ENCODE measurements at places on chromosomes 3 and 15. TPM values are rescaled to one million over a fixed set of nuclear protein-coding genes. Genes with fewer than 3 reads are reported as not detected.

The NPAP1 gene
- total RNA-seq, result not detected

The GRM2 gene
- total RNA-seq, result 0.48 TPM

The DUOXA2 gene
- total RNA-seq, result not detected

The APOD gene
- 4.3 TPM for total RNA-seq

The DISP2 gene
- 0.19 TPM for total RNA-seq

DNA sequence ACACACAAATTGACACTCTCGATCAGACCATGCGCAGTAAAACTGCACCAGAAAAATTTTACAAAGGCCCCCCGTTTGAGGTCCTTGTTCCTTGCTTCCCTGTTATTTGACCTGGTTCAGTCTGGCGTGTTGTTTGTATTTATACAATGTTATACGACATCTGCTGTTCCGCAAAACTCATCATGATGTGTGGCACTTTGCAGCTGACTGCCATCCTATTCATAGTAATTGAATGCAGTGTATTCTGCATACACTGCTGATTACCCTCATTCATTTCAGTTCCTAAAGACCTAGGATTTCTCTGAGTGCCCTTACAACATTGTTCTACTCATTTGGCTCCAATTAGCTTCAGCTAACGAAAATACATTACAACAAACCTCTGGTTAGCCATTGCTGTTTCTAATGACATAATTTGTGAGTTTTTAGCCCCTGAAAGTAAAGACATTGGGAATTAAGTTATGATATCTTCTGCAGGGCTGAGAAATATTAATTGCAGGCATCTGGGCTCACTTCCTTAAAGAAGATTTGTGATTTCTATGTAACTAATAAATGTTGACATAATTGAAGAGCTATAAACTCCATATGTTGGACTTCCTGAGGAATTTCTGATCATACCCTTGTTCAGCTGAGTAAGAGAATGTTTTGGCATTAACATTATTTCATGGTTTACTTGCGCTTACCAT lies 75.7 kb downstream of the C3orf38 start:
- H3K27me3 ChIP-seq, result no peaks in the 10 kb centered on the region
- no peak for DNase-seq
- H3K36me3 ChIP-seq, result no peaks in the 10 kb centered on the region
- H3K27ac ChIP-seq, result no peak overlapping the region
- no peak overlapping the region for H3K4me3 ChIP-seq

DNA sequence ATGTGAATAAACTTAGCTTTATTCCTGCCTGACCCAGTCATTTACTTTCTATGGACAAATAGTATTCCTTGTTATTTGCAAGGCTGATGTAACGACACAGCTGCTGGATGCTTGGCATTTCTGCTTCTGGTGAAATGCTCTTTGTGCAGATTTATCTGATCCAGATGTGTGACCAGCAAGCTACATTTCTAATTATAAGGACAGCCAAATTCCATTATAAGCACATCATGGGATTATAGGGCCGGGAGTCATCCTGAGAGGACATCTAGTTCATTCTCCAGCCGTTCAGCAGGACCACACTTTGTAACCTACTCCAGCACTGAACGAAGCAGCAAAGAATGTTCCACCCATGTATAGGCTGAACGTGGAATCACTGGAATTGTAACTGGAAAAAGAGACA lies 42.9 kb downstream of the FNDC3B start:
- H3K27me3 ChIP-seq, result no peaks in the 10 kb centered on the region
- no peaks in the 10 kb centered on the region for H3K36me3 ChIP-seq
- H3K4me3 ChIP-seq, result no peak overlapping the region
- H3K27ac ChIP-seq, result no peak overlapping the region
- H3K4me1 ChIP-seq, result peaks cover 20% of the 10 kb centered on the region
- no peak for DNase-seq

- no peaks in the 10 kb centered on the region for H3K36me3 ChIP-seq
- H3K4me1 ChIP-seq, result no peaks in the 10 kb centered on the region
- no peak for DNase-seq
- no peak overlapping the region for H3K4me3 ChIP-seq
- no peaks in the 10 kb centered on the region for H3K27me3 ChIP-seq
- H3K27ac ChIP-seq, result no peak overlapping the region
Measured at GRCh38 chr15:27807335-27807734, 291.8 kb downstream of the OCA2 start.

GRCh38 chr15:48330105-48330785 lies 984 bp upstream of the DUT start:
- peaks cover 35% of the 10 kb centered on the region for H3K4me1 ChIP-seq
- H3K27me3 ChIP-seq, result no peaks in the 10 kb centered on the region
- DNase-seq, result no peak
- peaks cover 20% of the 10 kb centered on the region for H3K36me3 ChIP-seq
- peak overlapping the region; percentile 99 for H3K27ac ChIP-seq

DNA sequence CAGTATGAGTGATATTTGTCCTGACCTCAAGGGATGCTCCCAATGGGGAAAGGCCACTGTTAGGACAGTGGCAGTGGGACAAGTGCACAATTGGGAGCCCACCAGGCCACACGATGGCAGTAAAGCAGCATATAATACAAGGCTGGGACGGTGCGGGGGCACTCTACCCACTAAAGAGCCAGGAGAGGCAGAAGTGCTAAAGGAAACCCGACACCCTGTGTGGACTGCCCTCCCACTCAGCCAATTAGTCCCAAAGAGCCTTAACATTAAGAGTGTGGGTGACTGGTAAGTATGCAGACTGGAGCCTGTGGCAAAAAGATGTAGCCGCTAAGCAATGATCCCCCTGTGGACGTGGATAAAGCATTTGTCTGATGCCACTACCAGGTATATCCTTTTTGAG lies 8.2 kb upstream of the ZNF589 start:
- H3K27ac ChIP-seq, result no peak overlapping the region
- H3K27me3 ChIP-seq, result no peaks in the 10 kb centered on the region
- no peak overlapping the region for H3K4me3 ChIP-seq
- peak; percentile 72 for DNase-seq

DNA sequence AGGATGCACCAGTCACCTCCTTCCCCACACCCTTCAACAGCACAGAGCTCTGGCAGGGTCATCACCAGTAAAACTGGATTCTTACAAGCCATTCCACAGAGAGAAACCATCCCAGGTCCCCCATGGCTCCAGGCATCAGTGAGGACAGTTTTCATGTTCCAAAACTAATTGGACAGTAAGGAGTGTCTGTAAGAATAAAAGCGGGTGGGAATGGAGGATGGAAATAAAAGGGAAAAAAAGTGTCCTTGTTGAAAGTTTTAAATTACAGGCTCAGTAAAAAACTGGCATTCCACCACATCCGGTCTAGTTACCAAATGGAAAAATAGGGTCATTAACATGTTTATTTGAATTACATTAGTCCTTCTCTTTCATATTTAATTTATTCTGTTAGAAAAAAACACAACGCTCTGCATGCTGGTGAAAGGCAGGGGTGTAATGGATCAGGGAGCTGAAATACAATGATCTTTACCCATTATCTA lies 117.4 kb downstream of the TIGIT start:
- H3K27me3 ChIP-seq, result no peaks in the 10 kb centered on the region
- no peak overlapping the region for H3K27ac ChIP-seq
- H3K4me1 ChIP-seq, result peaks cover 31% of the 10 kb centered on the region
- no peak overlapping the region for H3K4me3 ChIP-seq
- DNase-seq, result no peak

DNA sequence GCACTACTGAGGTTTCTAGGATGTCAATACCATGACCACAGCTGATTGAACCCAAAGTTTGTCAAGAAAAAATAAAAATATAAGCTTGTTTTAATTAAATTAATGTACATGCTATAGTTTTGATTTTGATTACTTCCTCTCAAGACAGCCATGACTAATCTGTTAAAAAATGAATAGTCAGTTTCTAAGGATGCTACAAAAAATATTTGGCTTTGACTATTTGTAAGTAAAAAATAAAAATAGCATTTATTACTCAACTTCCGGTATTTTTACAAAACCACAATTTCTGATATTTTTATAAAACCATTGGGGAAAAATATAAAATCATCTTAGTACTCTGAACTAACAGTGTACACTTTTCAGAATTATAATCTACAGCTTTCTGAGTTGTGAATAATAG lies 12.1 kb upstream of the TEX9 start:
- no peak for DNase-seq
- H3K27me3 ChIP-seq, result no peaks in the 10 kb centered on the region
- no peak overlapping the region for H3K4me3 ChIP-seq
- no peaks in the 10 kb centered on the region for H3K36me3 ChIP-seq
- H3K4me1 ChIP-seq, result no peaks in the 10 kb centered on the region

- no peak overlapping the region for H3K27ac ChIP-seq
- H3K27me3 ChIP-seq, result no peaks in the 10 kb centered on the region
- no peak for DNase-seq
- H3K36me3 ChIP-seq, result no peaks in the 10 kb centered on the region
Measured at GRCh38 chr3:94587291-94587690, 524.4 kb downstream of the NSUN3 start.

GRCh38 chr15:98257290-98257689 lies 296.8 kb downstream of the ARRDC4 start:
- H3K27me3 ChIP-seq, result no peaks in the 10 kb centered on the region
- H3K4me1 ChIP-seq, result no peaks in the 10 kb centered on the region
- no peak for DNase-seq
- no peak overlapping the region for H3K27ac ChIP-seq
- H3K36me3 ChIP-seq, result no peaks in the 10 kb centered on the region

DNA sequence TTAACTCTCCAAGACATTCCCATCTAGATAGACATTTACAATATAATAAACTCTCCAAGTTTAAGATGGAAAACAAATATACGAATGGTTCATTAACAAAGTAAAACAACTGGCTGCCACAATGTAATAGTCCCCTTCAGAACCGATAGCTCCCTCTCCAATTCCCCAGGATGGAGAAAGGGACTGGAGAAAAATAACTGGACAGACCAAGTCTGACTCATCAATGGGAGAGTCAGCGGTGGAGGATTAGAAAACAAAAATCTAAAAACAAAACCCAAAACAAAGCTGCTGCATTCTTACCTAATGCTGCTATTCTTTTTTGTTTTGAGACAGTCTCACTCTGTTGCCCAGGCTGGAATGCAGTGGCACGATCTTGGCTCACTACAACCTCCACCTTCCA lies 468.1 kb downstream of the SHQ1 start:
- no peak overlapping the region for H3K27ac ChIP-seq
- H3K4me3 ChIP-seq, result no peak overlapping the region
- peaks cover 4% of the 10 kb centered on the region for H3K36me3 ChIP-seq
- H3K4me1 ChIP-seq, result peaks cover 93% of the 10 kb centered on the region
- no peaks in the 10 kb centered on the region for H3K27me3 ChIP-seq

- no peaks in the 10 kb centered on the region for H3K36me3 ChIP-seq
- H3K27me3 ChIP-seq, result no peaks in the 10 kb centered on the region
- DNase-seq, result no peak
- H3K4me1 ChIP-seq, result no peaks in the 10 kb centered on the region
- no peak overlapping the region for H3K4me3 ChIP-seq
- H3K27ac ChIP-seq, result no peak overlapping the region
Measured at GRCh38 chr3:25478211-25478757, 50.2 kb downstream of the RARB start.

GRCh38 chr3:17065315-17065714 lies 180.6 kb downstream of the PLCL2 start:
- H3K36me3 ChIP-seq, result peaks cover 19% of the 10 kb centered on the region
- H3K4me1 ChIP-seq, result peaks cover 2% of the 10 kb centered on the region
- no peak overlapping the region for H3K27ac ChIP-seq

DNA sequence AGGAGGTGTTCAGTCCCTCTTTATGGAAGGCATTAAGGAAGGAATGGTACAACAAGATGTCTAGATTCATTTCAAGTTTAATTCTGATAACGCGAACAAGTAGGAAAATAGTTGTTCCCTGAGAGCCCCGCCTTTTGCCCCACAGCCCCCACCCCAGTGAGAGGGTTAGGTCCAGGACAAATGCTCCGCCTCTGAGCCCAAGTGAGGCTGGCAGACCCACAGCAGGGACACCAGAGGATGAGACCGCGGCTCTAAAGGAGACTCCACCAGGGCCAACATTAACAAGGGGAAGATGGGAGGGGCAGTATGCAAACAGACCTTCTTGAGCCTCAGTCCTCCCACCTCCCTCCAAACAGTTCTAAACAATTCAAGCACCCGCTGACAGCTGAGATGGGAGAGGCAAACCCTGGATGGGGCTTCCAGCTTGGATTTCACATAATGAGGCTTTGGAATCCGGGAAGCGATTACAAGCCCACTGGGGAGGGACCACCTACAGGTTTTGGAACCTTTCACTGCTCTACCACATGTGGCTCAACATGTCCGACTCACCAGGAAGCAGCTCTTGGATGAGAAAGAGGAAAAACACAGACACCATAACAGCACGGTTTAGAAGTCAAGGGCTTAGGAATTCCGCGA lies 42.9 kb upstream of the IREB2 start:
- H3K4me3 ChIP-seq, result no peak overlapping the region
- H3K36me3 ChIP-seq, result no peaks in the 10 kb centered on the region
- no peak overlapping the region for H3K27ac ChIP-seq
- H3K27me3 ChIP-seq, result no peaks in the 10 kb centered on the region

- H3K4me1 ChIP-seq, result peaks cover 37% of the 10 kb centered on the region
- H3K27ac ChIP-seq, result no peak overlapping the region
- no peak for DNase-seq
- peaks cover 8% of the 10 kb centered on the region for H3K36me3 ChIP-seq
- H3K27me3 ChIP-seq, result no peaks in the 10 kb centered on the region
Measured at GRCh38 chr15:84685304-84685703, 27.3 kb upstream of the NMB start.

- H3K36me3 ChIP-seq, result peaks cover 21% of the 10 kb centered on the region
- peak; percentile 49 for DNase-seq
- H3K4me1 ChIP-seq, result peaks cover 72% of the 10 kb centered on the region
- H3K27me3 ChIP-seq, result no peaks in the 10 kb centered on the region
Measured at GRCh38 chr3:9397906-9398699, 688 bp downstream of the SETD5 start.

DNA sequence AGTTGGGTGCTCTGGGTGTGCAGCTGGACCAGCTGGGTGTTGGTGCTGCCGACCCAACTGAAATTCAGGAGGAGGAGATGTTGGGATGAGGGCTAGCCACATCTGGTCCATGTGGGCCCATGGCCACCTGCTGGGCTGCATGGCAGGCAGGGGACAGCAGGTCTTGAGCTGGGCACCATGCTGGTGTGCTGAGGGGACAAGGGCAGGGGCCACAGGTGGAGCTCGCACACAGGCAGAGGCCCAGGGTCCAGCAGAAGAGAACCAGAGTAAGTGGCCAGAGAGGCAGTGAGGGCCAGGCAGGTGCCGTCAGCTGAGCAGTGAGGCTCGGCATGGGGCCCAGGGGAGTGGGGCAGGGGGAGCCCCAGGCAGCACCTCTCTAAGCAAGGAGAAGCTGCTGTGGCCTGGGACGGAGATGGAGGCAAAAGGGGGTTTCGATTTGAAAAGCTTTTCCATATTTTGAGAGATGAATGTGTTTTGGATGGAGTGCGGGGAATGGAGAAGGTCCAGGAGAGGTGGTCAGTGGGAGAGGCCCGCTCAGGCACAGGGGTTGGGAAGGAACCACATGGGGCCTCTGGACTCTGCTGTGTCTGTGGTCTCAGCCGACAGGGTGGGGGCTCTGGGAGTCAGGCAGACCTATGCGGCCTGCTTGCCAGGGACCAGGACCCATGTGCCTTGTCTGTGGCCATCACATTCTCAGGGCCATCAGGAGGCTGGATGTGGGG lies 30.5 kb upstream of the PLXNA1 start:
- H3K4me1 ChIP-seq, result no peaks in the 10 kb centered on the region
- no peak overlapping the region for H3K27ac ChIP-seq
- H3K4me3 ChIP-seq, result no peak overlapping the region
- H3K27me3 ChIP-seq, result no peaks in the 10 kb centered on the region
- DNase-seq, result no peak

Data from activated T-cell treated with anti-CD3 and anti-CD28 coated beads, Interleukin-2, amount 50 U/mL, for 72 hours (primary cell).